ENCODE measurements at places on chromosomes 4 and X.
A peak's percentile ranks its signal among the peaks of the same experiment; 100 is the strongest.

DNA sequence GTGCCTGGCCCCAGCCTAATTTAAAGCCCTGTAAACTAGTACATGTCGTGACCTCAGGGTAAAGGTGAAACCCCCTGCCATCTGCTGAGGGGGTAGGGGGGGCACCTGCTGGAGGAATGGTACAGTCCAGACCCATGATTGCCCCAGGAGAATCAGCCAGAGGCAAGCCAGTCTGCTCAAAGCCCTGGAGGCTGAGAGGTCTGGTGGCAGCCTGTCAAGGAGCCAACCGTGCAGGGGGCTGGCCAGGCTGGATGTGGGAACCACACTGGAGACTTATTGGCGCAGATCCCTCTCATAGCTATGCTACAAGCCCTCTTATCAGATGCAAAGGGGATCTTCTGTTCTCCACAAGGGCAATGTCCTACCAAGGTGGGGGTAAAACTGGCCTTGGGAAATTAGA is 31.4 kb upstream of the PJA1 start:
- DNase-seq: no peak

DNA sequence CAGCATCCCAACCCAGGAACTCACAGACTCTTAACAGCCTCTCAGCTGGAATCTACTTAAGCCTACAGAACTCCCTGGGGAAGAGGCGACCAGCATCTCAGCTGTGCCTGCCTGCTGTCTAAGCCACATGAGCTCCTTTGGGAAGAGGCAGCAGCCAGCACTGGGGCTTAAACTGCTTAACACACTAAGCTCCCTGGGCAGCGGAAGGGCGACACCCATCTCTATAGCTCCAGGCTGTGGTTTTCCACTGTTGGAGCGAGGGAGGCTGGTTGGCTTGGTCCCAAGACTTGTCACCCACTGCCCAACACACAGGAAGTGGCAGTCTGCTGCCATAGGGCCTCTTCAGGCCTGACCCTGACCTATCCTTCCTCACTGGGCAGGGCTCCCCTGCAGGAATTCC is 1544.1 kb upstream of the ADGRL3 start:
- no peak for DNase-seq

- no peak for DNase-seq
Measured at GRCh38 chrX:1105671-1106419, 106.6 kb downstream of the CRLF2 start.

GRCh38 chrX:101263766-101264165 is 27.4 kb downstream of the TAF7L start:
- no peak for DNase-seq

DNA sequence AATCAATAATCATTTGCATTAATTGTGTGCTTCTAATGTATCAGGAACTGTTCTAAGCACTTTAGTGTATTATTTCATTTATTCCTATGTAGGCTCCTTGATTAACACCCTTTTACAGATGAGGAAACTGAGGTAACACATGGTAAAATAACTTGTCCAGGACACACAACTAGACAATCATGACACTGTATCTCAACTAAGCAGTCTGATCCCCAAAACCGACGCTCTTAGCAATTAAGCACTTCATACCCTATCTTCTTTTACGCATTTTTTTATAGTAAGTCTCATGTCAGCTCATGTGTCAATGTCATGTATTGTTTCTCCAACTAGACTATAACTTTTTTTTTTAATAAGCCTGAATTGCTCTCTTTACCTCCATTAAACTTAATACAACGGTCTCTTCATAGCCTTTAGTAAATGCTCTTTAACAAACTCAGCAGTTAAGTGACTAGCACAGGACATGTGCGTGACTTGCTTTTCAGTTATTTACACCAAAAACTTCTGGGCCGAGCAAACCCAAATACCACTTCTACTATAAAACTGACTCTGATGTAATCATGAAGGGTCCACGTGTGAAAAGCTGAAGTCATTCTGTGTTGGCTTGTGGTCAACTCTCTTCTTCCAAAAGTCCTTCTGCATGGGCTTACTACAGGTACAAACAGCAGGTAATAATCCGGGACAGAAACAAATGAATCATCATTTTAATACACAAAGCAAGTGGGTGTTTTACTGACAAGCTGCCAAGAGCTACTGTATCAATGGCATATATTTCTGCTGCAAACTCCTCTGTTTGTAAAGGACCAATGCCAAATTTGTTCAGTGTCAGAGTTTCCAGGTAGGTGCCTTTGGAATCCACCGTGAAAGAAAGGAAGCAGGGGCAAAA is 7.9 kb upstream of the AMBN start:
- no peak for DNase-seq

DNA sequence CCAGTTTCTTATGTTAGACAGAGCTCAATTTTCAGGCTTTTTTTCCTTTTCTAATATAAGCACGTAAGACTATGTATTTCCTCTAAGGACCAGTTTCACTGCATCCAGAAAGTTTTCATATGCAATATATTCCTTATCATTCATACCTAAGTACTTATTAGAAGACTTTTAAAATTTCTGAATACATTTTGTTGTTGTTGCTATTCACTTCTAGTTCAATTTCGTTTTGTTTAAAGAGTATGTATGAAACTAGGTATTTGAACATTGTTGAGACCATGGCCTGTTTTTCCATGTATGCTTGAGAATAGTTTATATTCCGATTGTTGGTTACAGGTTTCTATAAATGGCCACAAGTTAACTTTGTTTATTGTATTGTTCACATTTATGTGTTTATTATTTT is 18.0 kb upstream of the CT45A1 start:
- DNase-seq: no peak

- no peak for DNase-seq
Measured at GRCh38 chrX:105211066-105211575, 9.4 kb downstream of the TEX13A start.

- peak; percentile 3 for DNase-seq
Measured at GRCh38 chr4:184401397-184402171, 72.8 kb downstream of the IRF2 start.

DNA sequence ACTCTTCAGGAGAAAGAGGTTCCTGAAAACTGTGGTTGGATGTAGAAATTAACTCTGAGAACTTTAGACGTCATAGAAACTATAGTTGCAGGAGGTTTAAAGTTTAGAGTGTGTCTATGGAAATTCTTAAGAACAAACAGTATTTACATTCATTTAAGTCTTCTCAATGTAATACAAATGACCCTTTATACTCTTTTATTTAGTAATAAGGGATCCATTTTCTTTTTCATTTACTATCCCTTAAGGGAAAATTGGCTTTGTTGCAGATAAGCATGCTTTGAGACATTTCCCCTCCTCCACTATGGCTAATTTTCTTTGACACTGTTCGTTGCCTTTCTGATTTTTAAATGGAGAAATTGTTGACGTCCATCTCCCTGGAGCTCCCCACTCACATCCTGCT is 96.4 kb downstream of the POLA1 start:
- DNase-seq: no peak

- no peak for DNase-seq
Measured at GRCh38 chrX:111520506-111520905, 9.1 kb downstream of the SERTM2 start.

DNA sequence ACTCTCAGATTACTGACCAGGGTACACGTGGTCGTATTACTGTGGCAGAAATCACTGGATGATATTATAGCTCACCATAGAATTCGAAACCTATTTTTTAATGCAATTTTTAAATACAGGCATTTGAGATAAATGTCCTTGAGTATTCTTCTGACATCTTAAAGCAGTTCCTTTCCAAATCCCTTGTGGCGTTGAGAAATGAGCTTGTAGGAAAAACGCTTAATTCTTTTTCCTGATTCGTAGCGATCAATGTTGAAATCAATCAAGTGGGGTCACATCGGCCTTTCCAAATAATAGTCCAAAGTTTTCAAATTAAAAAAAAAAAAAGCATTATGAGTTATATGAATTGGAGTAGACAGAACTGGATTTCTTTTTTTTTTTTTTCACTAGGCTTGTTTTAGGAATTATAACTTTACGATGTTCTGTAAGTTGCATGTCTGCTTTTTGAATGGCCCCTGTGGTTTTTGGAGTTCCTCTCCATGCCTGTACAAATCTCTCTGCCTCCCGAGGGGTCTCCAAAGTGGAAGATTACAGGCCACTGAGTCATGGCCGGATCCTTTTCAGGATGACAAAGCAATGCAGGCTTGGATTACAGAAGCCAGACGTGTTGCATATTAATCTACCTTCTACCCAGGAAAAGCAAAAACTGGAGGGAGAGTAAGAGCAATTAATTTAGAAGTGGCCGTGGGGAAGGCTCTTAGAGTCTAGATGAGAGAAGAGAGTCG is 226.1 kb downstream of the SHOX start:
- no peak for DNase-seq

DNA sequence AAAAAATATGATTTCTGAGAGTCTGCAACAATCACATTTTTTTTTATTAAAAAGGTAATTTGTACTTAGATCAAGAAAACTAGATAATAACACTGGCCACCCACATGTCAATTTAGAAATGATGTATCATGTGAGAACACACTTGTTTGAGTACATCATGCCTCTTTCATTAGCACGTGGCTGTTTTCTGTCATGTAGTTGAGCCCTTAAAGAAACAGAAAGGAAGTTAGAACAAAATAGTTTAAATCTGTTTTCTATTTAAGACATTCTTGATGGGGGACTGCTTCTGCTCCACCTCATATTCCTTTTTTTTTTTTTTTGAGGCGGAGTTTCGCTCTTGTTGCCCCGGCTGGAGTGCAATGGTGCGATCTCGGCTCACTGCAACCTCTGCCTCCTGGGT is 207.5 kb downstream of the NSUN7 start:
- DNase-seq: no peak

DNA sequence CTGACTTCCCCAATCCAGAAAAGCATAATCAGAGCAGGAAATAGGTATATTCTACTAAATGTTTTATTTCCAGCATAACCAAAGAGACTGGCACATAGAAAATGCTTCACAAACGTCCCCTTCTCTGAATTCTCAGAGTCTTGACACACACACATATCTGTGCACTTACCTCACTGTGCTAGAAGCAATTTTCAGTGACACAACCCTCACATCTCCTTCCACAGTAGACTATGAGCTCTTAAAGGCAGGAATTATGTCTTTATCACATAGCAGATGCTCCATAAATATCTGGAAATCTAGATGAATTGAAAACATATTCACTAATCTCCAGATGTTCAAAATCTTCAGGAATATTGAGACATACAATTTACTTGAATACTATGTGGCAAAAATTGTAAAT is 5.9 kb downstream of the SOWAHB start:
- DNase-seq: no peak

- no peak for DNase-seq
Measured at GRCh38 chr4:159178151-159178546, 75.3 kb downstream of the RAPGEF2 start.

- no peak for DNase-seq
Measured at GRCh38 chr4:84492290-84492689, 6.8 kb downstream of the NKX6-1 start.

DNA sequence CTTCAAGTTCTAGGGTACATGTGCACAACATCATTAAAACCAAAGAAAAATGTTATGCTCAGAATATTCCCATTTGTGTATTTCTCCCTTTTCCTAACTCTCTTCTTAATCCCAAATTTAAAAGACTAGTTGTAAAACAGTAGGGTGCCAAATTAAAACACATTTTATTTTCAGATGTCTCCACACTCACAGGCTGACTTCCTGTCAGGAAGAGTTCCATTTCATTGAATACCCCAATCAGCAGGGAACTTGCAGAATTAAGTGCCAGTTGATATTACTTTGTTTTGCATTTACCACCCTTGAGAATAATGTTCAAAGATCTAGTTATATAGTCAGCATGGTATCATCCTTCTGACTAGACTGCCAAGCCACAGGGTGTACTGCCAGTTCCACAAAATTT is 207.9 kb downstream of the MAB21L2 start:
- no peak for DNase-seq

- DNase-seq: no peak
Measured at GRCh38 chr4:53459548-53459947, 82.1 kb downstream of the FIP1L1 start.

DNA sequence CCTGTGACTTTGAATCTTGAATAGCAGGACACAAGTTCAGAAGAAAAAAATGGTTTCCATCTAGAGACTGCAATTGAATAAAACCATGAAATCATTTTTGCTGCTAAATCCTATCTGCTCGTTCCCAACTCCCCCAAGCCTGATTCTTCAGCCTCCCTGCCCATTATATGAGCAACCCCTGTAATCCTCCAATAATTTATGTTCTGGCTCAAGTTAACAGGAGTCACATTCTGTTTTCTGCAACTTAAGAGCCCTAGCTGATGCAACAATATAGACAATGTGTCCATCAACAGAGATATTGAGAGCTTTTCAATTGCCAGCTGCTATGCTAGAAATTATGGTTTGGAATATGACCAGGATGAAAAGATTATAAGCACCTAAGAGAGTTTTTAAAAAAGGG is 84.1 kb downstream of the LDB2 start:
- no peak for DNase-seq

GRCh38 chrX:134622813-134623185 is 35.5 kb downstream of the PLAC1 start:
- no peak for DNase-seq

DNA sequence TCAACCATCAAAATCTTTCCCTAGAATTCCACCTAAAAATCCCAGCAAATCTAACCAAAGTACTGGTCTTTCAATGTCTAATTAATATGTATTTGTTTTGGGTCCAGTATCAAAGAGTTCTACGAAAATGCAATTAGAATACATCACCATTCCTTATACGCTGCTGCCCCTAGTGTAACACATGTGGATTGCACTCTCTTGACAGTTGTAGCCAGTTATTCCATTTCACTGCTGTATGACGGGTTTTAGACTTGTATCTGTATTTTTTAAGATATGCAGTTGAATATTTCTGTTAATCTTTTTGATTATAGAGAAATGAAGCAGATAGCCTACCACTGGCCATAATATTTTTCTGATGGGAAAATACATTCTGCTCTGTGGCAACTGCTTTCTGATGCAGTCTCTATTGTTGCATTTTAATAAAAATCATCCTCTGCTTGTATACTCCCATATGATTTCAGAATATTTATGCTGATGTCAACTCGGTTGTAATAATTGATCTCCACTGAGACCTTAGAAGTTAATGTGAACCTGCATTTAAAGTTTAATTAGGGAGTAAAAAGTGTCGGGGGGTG is 17.1 kb upstream of the PAGE2B start:
- peak; percentile 49 for DNase-seq

GRCh38 chr4:40211224-40212185 is 14.7 kb downstream of the RHOH start:
- no peak for DNase-seq
